ENCODE measurements at places on chromosomes 7 and 10.

GRCh38 chr10:30094601-30095000 is 35.2 kb upstream of the JCAD start:
- DNase-seq = no peak

DNA sequence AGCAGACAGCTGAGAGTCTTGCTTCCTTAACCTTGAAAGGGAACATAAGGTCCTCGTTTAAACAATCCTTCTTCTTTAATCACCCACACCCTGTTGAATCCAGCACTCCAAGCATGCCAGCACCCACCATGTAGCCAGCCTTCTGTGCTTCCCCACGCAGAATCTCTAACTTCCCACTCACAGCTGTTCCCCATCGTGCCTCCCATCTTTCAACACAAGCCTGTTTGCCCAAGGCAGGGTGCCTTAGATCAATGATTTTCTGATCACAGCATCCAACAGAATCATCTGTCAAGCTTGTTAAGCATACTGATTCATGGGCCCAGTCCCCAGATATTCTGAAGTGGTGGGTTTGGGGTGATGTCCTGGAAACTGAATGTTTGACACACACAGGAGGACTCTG is 530.8 kb downstream of the SH2D4B start:
- no peak for DNase-seq

DNA sequence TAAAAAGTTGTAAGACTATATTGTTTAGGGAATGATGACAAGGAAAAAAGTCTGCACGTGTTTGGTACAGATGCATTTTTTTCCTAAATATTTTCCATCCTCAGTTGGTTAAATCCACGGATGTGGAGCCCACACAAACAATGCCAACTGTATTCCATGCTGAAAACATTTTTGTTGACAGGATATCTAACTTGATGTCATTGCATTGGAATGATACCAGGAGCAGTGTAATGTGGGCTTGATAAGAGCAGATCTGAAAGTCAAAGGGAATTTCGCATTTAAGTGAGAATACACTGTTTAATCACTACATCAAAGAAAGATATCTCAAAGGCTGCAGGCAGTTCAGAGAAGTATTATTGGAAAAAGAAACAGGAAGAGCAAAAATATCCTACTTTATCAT is 49.5 kb upstream of the TMEM140 start:
- no peak for DNase-seq

DNA sequence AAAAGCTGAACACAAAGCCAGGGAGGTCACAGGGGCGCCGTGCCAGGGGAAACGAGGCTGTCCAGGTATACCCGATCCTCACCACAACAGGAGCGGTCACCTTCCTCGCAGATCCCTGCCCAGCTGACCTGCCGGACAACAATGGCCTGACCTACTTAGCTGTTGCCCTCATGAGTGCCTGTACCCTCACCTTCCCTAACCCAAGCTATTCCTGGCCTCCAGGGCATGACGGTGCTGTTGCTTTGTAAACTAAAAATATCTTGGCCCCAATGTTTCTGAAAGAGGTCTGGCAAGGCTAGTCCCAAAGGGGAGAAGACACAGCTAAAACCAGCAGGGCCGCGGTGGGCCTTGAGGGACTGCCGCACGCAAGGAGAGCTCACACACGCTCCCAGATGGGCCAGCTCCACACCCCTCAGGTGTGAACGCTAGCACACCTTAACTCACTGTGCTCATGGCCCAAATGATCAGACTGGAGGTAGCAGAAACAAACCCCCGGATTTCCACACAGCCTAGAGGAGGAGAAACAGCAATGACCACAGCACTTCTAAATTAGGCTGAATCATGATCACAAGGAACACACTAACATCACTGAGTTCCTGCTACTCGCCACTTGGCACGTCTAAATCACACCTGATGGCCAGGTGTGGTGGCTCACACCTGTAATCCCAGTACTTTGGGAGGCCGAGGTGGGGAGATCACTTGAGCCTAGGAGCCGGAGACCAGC is 66.3 kb upstream of the CYTH3 start:
- DNase-seq = no peak

GRCh38 chr10:53403688-53404087 is 631.1 kb upstream of the MBL2 start:
- DNase-seq = no peak

- no peak for DNase-seq
Measured at GRCh38 chr7:94635687-94636086, 20.2 kb downstream of the SGCE start.

All from activated CD4-positive, alpha-beta T cell treated with anti-CD3 and anti-CD28 coated beads for 24 hours (primary cell).